ENCODE measurements at places on chromosomes 1 and 21.

DNA sequence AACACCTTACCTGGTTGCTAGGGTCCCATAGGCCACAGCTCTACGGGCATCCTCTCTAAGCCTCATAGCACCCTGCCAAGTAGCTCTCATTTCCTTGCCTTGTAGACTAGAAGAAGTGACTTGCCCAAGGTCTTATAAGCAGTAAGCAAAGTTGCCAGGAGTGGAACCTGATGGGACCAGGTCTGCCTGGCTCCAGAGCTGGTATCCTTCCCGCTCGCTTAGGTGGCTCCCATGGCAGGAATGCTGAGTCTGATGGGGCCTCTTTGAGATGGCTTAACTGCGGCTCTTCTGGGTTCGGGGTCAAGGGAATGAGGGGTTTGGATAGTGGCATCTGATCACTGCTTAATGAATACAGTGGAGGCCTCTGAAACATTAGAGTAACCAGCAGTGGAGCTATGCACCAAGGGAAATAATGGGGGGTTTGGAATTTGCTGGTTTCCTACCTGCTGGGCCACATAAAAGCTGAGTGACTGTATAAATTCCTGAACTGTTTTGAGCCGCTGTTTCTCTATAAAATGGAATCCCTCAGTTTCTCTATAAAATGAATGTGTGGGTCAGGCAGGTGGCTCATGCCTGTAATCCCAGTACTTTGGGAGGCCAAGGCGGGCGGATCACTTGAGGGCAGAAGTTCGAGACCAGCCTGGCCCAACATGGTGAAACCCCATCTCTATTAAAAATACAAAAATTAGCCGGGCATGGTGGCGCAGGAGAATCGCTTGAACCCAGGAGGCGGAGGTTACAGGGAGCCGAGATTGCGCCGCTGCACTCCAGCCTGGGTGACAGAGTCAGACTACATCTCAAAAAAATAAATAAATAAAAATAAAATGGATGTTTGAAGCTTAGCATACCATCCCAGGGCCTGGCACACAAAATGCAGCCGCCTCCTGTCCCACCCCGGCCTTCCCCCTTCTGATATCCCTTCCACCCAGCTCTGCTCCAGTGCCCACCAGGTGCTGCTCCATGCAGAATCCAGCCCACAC lies 12.4 kb downstream of the FAM151A start:
- no peak for DNase-seq

GRCh38 chr1:114316204-114316603 lies 162.5 kb upstream of the SYT6 start:
- DNase-seq = no peak

DNA sequence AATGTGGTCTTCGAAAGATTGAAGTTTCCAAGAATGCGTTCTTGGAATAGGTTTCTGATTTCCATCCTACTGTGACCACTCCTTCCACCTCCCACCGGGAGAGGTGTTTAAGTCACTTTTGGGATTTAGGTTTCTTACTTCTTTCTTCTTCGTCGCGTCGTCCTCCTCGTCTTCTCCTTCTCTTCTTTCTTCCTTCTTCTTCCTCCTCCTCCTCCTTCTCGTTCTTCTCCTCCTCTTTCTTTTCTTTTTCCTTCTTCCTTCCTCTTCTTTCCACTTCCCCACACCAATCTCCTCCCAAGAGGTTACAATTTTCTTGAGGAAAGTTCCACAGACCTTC lies 2.1 kb downstream of the CACHD1 start:
- DNase-seq = no peak

DNA sequence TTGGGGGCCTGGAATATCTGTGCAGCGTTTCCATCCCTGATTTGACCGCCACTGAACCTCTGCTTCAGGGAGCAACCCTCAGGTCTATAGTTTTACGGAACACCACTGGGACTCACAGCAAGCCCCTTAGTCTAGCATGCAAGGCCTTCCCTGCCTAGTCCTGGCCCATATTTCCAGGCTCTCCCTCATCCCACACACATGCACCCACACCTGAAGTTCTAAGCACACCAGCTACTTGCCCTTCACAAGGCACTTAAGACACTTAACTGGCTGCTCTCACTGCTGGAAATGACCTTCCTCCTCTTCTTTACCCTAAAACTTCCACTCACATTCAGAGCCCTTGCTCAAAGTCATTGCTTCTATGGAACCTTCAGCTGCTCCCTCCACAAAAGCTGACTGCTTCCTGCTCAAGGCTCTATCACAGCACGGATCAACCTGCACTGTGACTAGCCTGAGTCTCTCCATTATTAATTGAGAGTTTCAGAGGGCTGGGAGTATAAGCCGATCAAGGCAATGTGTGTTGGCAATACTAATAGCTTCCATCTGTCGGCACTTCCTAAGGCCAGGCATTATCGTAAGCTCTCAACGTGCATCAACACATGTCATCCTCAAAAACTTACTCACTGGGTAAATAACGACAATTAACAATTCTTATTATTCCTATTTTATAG lies 84.3 kb downstream of the RRAGC start:
- no peak for DNase-seq

DNA sequence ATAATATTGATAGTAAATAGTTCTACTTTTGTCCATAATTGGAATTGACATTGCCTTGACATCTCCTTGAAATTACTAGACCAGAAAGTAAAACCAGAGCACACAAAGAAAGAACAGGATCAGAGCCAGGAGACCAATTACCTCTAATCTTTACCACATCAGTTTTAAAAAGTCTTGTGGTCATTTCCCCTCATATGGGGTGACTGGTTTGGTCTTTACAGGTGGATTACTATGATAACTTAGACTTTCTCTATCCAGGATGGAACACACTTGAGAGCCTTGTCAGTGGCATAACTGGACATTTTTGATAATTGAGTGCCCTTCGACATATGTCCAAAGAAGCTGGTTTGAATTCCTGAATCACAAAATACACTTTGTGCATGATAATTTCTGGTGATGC lies 1148.1 kb upstream of the NCAM2 start:
- no peak for DNase-seq

- peak; percentile 9 for DNase-seq
Measured at GRCh38 chr1:146036241-146036964, 14.9 kb upstream of the HJV start.

GRCh38 chr1:46592823-46593222 lies 11.2 kb downstream of the MKNK1 start:
- DNase-seq = no peak

DNA sequence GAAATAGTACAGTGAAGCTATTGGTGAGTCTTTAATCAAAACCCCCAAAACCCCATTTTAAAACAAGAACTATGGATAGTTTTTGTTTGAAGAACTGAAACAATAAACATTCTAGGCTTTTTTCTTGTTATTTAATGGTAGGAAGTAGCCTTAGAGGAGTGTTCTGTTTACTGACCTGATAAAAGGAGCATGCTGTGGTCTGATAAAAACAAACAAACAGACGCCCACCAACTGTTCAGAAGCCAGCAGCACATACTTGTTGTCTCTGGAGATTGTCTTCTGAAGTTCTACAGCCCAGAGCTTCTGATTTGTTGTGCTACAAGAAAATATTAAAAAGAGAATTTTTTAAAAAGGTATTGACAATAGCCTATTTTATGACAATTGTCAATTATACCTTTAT lies 54.1 kb upstream of the CFAP298 start:
- no peak for DNase-seq

DNA sequence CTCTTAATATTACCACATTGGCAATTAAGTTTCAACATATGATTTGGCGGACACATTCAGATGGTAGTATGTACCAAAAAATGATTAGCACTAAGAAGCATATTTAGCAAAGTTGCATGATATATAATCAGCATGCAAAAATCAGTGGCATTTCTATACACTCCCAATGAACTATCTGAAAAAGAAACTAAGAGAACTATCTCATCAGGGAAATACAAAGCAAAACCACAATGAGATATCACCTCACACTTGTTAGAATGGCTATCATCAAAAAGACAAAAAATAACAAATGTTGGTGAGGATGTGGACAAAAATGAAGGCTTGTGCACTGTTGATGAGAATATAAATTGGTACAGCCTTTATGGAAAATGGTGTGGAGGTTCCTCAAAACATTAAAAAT lies 31.4 kb upstream of the DENND1B start:
- DNase-seq = no peak
